ENCODE measurements at places on chromosomes 11 and 22.

DNA sequence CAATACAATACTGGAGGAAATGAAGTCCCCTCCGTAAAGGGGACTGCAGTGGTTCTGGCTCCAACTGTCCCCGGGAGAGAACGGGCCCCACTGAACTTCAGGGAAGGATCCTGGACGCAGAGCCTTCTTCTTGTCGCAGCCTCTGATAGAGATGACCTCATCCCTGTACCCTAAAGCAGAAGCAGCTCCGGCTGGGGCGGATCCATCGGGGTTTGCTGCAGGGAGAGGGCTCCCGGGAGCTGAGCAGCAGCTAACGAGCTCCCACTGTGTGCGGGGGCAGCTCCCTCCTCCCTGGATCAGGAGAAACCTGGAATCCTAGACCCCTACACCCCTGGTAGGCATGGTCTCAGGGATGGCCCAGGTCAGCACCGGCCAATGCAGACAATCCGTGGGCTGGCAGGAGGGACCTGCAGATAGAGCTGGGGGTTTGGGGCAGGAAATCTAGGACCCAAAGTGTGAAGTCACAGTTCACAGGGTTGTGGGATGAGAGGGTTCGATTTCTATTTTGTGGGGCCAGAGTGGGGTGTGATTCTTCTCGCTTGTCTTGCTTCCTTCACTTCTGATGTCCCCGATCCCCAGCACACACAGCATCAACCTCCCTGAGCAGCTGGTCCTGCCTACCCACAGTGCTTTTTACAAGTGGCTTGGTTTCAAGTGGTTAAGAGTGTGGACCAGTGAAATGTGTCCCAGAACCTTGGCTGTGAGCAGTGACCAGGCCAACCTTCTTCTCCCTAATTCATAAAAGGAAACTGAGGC, 12.9 kb downstream of the KIAA0930 start:
- DNase-seq, result no peak

GRCh38 chr11:100105982-100106358, 581.1 kb upstream of the ARHGAP42 start:
- no peak for DNase-seq

GRCh38 chr11:19966441-19966840, 193.8 kb downstream of the DBX1 start:
- no peak for DNase-seq

DNA sequence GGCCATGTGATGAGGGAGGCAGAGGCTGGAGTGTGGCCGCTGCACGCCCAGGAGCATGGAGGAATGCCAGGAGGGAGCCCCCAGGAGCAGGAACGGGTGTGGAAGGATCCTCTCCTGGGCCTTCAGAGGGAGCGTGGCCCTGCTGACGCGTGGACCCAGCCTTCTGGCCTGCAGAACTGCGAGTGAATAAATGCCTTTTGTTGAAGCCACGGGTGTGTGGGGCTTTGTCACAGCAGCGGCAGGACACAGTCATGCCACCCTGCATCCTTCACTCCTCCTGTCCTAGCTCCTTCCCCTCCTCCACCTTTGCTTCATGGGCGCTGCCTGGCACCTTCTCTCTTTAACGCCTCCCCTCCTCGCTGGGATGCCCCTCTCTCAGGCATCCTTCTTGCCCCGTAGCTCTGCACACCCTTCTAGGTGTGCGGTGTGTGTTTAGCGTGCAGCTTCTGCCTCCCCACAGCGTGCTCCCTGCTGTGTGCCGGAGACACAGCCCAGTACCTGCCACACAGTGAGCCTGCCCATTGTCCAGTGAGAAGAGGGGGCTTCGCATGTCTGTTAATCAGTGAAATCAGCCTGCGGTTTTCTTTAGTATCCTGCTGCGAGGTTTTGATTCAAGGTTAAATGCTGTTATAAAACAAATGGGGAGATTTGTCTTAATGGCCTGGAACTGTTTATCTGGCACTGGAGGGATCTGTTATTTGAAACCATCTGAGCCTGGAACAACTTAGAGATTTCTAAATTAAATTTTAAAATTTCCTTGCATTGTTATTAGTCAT, 459.6 kb downstream of the TBC1D22A start:
- DNase-seq, result no peak

DNA sequence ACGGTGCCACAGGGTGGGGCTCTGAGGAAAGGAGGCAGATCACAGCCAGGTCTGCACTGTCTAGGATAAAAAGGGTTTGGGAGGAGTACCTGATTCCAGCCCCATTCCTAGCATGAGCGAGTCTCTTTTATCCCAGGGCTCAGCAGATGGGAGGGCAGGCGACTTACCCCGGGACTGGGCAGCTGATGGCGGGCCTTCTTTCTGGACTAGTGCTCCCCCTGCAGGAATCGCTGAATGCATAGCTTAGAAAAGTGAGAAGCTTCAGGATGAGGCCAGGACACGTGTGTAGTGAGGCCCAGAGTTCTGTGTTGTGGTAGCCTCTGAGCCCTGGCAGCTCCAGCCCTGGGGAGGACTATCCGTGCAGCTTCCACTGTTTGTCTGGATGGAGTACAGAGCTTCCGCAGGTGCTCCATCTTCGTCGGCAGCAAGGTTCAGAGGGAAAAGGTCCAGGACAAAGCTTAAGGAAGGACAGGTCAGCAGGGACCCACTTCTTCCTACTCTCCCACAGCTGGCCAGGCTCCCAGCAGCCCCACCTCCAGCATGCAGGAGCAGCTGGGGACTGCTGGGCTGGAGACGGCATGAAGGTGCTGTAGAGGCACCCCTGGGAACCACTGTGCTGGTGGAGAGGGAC, 30.4 kb downstream of the COMMD9 start:
- peak; percentile 18 for DNase-seq

- no peak for DNase-seq
Observed at GRCh38 chr11:61056571-61056970, 45.7 kb upstream of the CD5 start.

- DNase-seq, result no peak
Observed at GRCh38 chr11:45578316-45578715, 87.1 kb downstream of the CHST1 start.

GRCh38 chr11:126307706-126308105, 3.8 kb downstream of the DCPS start:
- no peak for DNase-seq
